Anterior cingulate cortex (tissue), 58 donors: ENCODE measurements at places on chromosomes 6 and 20.

DNA sequence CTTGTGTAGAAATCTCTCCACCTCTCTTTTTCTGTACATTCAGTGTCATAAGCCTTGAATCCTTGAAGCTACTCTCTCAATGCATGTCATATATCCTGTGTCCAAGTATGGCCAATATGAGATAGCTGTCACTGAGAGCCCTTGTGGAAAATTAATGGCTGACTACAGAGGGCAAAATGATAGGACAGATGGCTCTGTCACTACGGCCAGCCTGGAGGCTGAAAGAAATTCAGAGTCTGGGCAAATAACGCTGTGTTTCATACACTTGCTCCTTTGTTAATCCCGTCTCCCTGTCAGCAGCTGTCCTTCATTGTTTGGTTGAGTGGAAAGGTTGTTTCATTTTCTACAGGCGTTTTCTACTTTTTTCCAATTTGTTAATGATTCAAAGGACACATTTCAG is 70.4 kb upstream of the VGLL2 start:
- no peak for DNase-seq

DNA sequence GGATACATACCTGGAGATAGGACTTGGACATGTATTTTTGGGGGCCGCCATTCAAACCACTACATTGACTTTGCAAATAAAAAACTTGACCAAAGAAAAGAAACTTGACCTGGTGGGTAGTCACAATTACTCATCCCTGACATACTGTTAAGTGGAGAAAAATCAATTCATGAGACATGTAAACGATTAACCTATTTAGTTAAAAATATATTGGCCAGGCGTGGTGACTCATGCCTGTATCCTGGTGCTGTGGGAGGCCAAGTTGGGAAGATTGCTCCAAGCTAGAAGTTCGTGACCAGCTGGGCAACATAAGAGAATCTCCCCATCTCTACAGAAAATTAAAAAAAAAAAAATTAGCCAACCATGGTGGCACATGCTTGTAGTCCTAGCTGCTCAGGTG is 2.5 kb upstream of the SRSF12 start:
- no peak for DNase-seq

DNA sequence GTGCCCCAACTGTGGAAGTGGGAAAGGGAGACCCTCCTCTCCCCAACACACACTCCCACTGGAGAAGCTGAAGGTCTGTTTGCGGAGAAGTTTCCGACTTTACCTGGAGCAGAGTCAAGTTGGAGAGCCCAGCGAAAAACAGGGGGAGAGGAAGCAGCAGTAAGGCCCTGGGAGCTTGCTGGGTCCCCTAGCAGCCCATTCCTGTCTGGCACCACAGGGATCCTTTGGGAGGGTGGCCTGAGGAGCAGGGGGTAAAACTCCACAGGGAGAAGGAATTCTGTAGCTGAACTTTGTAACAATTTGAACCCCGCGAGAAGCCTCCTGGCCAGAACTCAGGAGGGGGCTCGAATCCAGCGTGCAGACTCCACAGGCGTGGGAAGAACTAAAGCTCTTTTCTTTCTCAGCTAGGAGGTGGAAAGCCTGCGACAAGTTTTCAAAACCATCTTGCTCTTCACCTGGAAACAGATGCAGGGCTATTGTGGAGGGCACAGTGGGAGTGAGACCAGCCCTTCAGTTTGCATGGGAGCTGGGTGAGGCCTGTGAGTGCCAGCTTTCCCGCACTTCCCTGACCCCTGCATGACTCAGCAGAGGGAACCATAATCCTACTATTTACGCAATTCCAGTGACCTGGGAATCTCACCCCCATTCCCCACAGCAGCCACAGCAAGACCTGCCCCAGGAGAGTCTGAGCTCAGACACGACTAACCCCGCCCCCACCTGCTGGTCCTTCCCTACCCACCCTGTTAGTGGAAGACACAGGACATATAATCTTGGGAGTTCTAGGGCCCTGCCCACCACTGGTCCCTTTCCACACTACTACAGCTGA is 25.8 kb downstream of the SERPINB9 start:
- no peak for DNase-seq

- no peak for DNase-seq
Observed at GRCh38 chr20:43969028-43969447, 54.4 kb downstream of the TOX2 start.

GRCh38 chr6:144152334-144152900 is 2.1 kb downstream of the STX11 start:
- no peak for DNase-seq

DNA sequence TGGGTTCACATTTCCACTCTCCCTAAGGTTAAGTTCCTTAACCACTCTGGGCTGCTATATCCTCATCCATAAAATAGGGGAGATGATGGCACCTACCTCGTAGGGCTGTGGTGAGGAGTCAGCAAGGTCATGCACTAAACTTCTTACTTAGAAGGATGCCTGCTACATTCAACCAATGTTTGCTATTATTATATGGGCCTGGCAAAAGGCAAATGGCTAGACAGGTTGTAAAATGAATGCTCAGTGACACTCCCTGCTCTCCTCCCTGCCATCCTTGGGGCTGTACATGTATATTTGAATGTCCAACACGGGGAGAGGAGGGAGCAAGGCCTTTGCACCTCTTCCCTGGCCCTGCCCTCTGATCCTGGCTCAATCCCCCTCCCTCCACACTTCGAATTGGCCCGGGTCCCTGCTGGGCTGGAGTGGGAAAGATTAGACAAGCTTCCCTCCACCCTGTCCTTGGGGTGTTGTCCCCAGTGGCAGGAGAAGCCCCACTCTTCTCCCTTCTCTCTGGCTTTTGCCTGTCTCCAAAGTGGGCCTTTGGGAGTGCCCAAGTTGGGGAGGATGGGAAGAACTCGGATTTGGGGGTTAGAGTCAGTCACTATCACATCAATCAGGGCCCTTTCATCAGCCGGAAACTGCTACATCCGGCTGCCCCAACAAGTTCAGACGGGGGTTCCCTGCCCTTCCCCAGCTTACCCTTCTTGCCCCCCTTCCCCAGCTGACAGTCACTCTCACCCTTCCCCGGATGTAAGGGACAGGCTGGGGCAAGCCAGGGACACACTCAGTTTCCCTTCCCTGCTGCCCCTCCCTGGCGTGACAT is 36.3 kb upstream of the VEGFA start:
- DNase-seq: no peak

- DNase-seq: no peak
Observed at GRCh38 chr6:64062960-64063683, 427.5 kb downstream of the PHF3 start.

DNA sequence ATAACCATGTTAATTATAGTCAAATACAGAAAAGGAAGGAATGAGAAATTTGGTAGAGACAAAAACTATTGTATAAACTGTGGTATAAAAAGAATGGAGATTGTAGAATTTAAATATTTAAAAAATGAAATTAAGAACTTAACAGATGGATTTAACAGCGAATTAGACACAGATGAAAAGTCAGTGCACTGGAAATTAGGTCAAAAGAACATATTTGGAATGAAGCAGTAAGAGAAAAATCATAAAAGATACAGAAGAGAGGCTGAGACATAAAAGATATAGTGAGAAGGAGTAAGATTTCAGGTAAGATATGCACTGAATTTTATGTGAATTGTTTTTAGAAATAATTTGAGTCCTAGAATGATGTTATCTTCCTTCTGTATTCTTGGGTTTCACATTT is 14.0 kb downstream of the TSPYL4 start:
- no peak for DNase-seq

DNA sequence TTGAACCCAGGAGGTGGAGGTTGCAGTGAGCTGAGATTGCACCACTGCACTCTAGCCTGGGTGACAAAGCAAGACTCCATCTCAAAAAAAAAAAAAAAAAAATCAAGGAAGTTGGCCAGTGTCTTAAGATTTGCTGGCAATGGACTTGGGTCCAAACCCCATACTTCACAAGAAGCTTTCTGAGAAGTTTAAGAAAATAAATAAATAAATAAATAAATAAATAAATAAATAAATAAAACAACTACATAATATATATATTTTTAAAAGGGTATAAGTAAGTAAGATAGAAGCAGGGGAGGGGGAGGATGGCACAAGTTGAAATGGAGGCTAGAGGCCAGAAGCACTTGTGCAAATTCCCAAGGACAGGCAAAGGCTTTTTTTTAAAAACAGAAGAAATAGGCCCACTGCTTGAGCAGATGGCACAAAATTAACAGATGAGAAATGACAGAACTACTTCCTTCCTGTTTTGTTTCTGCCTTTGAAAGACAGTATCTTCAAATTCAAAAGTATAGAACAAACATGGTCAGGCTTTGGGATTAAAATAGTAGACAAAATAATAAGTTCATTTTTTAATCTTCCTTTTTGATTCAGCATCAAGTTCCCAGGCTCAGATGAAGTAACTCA is 287.7 kb downstream of the ALDH8A1 start:
- no peak for DNase-seq

DNA sequence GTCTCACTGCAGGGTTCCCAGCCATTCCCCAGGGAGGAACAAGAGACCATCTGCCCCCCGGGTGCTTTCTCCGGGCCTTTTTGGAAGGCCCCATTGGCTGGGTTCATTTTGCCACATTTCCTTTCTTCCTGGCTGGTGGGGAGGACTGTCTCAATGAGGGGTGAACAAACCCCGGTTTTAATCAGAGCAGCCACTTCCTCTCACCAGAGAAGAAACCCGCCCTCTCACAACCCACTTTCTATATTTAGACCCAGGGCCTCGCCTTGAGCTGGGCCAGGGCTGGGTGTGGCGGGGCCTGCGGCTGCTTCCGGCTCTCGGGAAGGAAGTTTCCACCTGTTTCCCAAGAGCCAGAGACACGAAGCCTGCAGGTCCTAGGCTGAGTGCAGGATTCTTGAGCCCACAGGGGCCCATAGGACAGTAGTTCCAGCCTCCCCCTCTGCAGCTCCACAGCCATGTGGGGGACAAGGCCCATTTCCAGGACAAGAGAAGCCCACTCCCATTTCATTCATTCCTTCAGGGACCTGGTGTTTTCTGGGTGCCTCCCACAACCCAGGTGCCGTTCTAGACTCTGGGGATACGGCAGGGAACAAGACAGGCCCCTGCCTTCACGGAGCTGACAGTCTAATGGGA is 41.8 kb downstream of the RBM38 start:
- DNase-seq: no peak

GRCh38 chr6:38225766-38226165 is 406.2 kb downstream of the ZFAND3 start:
- no peak for DNase-seq

DNA sequence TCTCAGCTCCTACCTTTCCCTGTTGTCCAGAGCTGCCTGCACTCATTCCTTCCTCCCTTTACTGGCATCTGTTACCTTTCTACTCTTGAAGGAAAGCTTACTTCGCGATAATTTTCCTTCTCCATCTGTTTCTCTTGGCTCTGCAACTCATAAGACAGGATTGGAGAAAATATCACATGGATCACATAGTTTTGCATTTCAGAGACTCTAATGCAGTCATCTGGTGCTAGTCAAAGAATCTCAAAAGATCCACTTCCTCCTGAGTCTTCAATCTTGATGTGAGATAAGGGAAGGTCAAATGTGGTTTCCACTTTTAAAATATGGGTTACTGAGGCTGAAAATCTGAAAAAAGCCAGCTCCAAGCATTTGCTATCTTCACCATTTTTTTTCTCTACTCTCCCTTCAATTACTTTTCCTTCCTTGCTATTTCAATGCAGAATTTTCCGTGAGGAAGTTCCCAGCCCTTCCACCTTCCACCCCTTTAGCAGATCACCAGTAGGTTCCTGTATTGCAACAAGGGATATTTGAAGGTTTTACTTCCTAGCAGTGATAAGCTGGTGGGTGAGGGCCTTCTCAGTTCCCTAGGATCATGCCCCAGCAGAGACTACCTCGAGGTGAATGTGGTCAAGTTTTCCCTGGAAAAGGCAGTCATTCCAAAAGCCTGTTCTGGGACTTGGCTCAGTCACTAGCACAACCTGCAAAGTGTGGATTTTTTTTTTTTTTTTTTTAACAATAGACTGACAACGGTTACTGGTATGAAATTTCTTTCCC is 62.8 kb upstream of the LRRC1 start:
- DNase-seq: no peak

GRCh38 chr6:150685860-150686259 is 86.2 kb downstream of the PLEKHG1 start:
- DNase-seq: no peak

- DNase-seq: no peak
Observed at GRCh38 chr6:53410508-53411258, 61.9 kb upstream of the ELOVL5 start.

DNA sequence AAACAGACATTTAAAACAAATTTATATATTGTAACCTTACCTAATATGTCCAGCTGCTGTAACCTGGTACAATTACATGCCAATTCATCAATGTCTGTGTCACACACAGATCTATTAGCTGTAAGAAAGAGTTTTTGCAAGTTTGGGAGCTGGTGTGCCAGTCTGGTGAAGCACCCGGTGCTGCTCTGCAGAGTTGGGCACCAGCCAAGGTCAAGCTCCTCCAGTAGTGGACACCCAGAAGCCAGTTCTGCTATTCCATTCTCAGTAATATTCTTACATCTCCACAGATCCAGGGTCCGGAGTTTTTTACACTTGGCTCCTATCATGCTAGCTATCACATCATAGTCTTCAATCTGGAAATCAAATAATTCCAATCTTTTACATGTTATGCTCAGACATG is 41.0 kb downstream of the POU3F2 start:
- DNase-seq: no peak

DNA sequence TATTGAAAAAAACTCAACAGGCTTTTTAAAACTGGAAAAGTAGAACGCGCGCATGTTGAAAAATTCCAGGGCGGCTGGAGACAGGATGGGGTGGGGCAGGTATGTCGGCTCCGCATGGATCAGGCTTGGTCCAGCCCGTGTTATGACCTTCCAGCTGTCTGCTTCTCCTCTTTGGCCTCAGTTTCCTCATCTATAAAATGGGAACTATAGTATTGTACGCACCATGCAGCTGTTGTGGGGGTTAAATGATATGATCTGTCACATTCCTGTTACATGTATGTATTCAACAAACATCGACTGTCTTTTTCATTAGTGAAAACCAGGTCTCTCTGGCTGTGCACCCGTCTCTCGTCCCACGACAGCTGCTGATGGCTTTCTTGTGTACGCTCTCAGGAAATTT is 18.8 kb downstream of the PHACTR3 start:
- DNase-seq: no peak

GRCh38 chr6:1855890-1856289 is 246.2 kb downstream of the FOXC1 start:
- no peak for DNase-seq

- peak; percentile 99 for DNase-seq
Observed at GRCh38 chr6:41071923-41072835, at the start of gene OARD1. OARD1 (minus strand) TSS chr6:41072356; CDS start chr6:41071634, 722 bp downstream.

DNA sequence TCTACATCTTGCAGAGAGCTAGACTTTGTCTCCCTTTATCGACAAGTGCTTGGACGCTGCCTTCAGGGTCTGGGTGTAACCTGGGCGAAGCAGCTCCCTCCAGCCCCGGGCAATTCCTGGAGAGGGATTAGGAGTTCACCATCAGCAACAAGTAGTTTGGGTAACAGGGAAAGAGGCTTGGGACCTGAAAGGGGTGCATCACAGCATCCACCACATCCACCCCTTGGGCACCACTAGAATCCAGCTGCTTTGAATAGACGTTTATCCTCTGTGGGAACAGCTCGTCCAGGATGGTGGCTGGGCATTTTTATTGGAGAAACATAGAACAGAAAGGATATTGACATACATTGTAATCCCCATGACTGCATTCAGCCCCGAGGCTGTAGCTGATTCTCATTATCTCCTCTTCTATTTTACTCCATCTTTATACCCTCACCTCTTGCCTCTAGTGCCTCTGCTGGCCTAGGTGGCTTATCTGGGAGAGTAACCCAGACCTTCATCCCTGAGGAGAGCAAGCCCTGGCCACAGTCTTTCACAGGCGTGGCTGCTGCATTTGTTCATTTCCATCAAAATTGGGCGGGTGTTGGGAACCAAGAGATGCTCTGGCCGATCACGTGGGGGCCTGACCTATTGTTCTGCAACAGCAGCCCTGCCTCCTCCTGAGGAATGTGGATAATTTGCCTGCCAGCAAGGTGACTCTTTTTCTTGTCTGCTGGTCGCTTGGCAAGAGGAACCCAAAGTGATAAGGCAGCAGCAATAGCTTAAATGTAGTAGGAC is 109.2 kb upstream of the RALGAPA2 start:
- DNase-seq: no peak
